Stimulated activated CD8-positive, alpha-beta memory T cell treated with anti-CD3 and anti-CD28 coated beads, Interleukin-2, amount 100 ng/mL, for 48 hours (primary cell): ENCODE measurements at places on chromosomes 7 and 10.

- no peak for DNase-seq
Measured at GRCh38 chr7:97865104-97865503, 7.1 kb downstream of the ASNS start.

DNA sequence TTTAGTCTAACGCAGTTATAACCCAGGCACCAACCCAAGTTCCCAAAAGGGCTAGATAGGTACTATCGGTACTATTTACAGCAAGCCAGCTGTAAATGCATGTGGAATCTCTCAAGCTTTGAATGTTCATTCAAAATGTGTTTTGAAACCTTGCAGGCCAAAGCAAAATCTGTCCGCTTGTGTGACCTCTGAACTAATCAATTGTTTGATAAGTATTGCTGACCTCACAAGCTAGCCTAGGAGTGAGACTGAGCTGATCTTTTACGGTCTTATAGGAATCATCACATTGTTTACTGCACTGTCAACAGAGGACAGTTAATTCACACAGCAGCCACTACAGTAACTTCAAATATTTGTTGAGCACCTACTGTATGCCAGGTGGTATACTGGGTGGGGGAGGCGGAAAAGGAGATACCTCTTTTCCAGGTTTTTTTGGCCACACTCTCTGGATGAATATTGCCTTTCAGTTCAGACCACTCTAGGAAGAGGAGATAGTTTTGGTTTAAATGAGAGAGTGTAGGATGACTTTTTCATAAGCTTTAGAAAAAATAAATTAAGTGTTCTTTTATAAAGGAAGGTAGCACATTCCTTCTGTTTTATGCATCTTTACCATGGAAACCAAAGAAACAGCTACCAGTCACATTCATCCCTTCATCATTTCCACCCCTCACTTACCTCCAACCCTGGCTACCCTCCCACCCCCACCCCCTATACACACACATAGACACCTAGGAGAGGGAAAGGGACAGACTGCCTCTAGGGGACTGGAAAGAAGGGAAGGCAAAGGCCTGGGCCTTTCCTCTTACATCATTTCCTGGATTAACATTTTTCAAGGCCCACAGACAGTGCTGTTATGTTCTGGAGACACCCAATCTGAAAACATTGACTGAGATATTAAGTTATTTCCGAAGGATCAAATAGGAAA, 2.4 kb downstream of the PAPSS2 start:
- DNase-seq = no peak

DNA sequence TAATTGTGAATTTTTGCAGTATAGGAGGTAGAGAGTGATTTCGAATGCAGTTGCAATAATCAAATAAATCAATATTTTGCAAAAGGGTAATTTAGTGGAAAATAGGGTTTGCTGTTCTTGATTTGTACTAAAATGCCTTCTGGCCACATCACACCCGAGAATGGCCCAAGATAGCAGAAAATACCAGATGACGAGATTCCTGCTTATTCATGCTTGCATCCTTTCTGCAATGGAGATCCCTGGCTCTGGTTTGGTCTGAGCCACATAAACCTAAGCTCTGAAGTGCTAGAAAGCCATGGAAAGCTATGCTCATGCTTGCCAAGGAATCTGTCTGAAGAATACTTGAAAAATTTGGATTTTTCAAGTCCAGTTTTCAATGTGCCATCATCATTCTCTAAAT, 634.2 kb upstream of the COBL start:
- no peak for DNase-seq

DNA sequence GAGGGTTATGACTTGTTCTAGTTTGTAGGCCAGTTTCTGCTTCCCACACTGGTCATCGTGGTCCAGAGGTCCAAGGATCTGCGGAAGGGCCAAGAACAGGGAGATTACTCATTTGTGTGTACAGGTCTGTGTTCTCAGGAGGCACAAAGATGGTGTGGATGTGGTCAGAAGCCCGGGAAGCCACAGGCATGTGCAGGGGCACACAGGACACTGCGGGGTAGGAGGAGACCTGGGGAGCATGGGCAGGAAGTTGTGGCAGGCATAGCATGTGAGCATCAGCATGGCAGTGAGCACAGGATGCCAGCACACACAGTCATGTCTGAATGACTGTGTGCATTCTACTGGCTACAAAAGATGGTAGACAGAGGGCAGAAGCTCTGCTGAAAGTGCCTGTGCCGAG, 445.8 kb downstream of the PLXNA4 start:
- no peak for DNase-seq

DNA sequence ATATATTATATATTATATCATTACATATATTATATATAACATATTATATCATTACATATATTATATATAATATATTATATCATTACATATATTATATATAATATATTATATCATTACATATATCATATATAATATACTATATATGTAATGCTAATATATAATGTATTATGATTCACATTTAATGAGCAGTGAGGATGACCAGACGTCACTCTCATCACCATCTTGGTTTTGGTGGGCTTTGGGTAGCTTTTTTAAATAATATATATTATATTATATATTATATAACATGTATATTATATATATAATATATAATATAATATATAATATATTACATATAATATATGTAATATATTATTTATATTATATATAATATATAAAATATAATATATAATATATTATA, 1189.4 kb upstream of the AUTS2 start:
- DNase-seq = no peak

DNA sequence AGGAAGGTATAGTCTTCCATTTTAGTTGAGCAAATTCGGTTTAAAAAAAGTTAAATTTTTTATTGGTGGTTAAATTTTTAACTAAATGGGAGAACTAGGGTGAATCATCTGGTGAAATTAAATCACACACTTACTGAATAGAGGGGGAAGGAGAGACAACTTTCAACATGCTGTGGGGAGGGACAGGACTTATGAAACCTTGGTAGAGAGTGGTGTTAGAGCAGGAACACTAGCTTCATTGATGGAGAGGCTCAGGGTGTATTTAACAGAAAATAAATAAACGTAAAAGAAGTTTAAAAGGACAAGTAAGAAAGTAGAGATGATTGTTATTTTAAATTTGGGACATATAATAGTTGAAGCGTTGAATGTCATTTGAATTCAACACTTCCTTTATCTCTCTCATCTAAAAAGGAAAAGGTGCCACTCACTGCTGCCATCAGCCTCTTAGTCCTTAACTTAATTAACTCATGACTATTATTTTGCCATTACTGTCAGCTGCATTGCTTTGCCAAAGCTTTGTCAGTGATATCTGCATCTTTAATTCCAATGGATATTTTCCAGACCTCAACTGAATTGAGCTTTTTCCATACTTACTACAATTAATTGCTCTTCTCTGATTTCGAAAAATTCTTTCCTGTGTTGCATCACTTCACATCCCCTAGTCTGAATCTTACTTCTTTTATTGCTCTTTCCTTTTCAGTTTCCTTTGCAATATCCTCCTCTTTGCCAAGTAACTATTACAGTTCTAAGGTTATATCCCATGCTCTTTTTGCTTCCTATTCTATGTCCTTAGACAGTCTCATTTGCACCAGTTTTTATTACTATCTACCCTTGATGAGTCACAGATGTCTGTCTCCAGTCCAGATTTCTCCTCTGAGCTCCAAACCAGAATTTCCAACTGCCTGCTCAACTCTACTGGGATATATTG, 71.7 kb downstream of the GNAT3 start:
- DNase-seq = no peak

DNA sequence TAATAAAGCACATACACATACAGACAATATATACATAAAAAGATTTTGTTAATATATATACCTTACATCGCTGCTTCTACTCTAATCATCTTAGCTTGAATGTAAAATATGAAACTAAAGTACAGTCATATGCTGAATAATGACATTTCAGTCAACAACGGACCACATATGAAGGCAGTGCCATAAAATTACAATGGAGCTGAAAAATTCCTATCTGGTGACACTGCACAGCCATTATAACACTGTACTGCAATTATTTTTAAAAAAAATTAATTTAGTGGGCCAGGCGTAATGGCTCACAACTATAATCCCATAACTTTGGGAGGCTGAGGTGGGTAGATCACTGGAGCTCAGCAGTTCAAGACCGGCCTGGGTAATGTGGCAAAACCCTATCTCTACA, 122.3 kb downstream of the JMJD1C start:
- no peak for DNase-seq

DNA sequence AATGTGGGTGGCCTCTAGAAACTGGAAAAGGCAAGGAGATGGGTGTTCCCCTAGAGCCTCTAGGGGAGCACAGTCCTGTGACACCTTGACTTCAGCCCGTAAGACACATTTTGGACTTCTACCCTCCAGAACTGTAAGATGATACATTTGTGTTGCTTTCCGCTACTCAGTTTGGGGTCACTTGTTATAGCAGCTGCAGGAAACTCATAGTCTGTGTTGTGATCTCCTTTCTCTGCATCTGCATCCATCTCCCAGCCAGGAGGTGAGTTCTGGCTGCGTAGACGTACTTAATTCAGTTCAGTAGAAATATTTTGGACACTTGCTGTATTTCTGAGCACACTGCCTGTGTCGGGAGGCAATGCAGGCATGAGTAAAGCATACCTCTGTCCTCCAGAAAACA, 29.3 kb upstream of the DMBT1 start:
- no peak for DNase-seq

DNA sequence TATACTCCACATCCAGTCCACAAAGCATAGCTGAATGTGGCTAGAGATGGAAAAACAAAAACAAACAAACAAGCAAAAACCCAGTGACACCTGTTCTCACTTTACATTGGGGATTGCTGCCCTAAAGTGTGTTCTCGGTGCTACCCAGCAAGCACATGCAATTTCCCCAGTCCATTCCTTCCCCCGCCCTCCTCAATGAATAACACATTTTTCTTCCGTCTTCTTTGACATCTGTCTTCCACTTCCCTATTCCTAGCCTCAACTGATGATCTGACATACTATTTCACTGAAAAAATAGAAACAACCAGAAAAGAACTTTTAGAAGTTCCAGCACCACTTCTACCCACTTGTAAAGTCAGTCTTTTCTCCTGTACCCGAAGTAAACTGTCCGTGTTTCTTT, 147.1 kb downstream of the MALRD1 start:
- DNase-seq = no peak

GRCh38 chr7:150401861-150402631, 22.9 kb downstream of the ZNF775 start:
- DNase-seq = no peak

- DNase-seq = no peak
Measured at GRCh38 chr7:4799508-4800268, 24.3 kb downstream of the AP5Z1 start.

GRCh38 chr7:1513657-1514095, 9.5 kb upstream of the INTS1 start:
- no peak for DNase-seq

DNA sequence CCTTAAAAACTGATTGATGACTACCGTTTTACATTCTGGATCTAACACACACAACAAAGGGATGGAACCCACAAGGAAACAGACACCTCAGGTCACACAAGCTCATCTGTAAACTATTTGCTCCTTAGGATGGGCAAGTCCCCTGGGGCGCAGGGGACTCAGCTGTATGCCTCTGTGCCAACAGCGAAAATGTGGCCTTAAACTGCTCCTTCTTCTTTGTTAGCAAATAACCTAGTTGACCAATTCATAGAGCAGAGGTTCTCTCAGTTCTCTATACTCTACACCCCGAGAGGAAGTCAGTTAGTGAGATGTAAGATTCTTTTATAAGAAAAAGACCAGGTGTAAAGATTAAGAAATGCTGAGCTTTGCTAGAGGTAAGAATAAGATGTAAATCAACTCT, 181.9 kb upstream of the PRSS58 start:
- DNase-seq = no peak

- DNase-seq = no peak
Measured at GRCh38 chr7:131238347-131238931, 89.2 kb upstream of the MKLN1 start.

DNA sequence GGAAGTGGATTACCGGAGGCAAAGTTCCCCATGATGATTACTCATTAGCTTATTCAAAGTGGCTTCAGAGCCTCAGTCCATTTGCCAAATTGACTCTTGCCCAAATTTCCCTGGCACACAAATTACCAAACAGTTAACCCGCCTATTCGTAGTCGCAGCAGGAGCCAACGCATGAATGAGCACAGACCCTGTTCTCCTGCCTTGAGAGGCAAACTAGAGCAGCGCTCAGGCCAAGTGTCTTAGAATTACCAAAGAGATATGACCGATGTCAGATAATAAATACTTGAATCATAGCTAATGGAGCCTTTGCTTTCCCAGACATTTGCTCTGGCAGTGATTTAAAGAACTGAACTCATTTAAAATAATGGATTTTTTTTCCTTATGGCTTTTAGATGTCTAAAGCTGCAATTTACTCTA, 64.9 kb downstream of the CTTNBP2 start:
- DNase-seq = no peak

- no peak for DNase-seq
Measured at GRCh38 chr7:1761097-1761496, 91.0 kb downstream of the ELFN1 start.

GRCh38 chr10:77959384-77959783, 32.8 kb upstream of the DLG5 start:
- DNase-seq = no peak

GRCh38 chr10:58318346-58318745, 16.5 kb upstream of the UBE2D1 start:
- DNase-seq = no peak

DNA sequence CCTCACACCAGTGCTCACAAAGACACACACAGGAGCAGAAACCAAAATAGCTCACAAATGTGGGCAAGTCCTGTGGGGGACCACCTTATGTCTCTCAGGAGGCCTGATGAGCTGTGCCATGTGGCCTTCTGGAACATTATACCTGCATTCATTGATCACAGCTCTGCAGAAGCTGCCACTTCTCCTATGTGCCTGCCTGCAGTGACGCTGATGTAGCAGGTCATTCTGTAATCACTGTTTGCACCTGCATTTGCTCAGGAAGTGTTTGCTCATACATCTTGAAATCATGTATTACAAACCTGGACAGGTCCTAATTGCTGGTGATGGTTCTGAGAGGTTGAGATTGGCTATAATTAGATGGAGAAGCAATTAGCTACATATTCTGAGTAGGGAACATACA, 310.2 kb downstream of the AUTS2 start:
- no peak for DNase-seq

DNA sequence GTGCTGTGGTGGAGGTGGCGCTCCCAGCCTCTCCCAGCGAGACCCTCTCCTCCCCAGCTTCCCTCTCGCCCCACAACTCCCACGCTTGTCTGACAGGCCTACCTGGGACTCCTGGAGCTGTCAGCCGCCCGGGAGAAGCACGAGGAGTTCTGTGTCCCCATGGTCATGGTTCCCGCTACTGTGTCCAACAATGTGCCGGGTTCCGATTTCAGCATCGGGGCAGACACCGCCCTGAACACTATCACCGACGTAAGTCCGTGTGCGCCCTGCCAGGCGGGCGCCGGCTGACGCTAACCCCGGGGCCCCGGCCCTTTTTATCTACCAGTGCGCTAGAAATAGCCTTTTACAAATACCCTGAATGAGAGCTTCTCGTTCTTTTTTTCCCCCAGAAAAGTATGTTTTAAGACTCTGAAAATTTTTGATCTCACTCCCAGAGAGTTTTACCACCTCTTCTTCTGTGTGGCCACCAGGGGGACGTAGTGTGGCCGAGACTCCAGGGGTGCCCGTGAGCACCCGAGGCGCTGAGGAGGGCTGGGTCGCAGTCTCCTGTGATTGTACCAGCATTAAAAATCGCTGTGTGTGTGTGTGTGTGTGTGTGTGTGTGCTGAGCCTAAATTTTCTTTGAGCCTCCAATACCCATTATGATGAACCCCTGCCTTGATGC, 52.6 kb downstream of the PFKP start:
- no peak for DNase-seq

- no peak for DNase-seq
Measured at GRCh38 chr7:27124902-27125689, 5.5 kb downstream of the HOXA4 start.
